A172 (cell line): ENCODE measurements at places on chromosomes 7 and 10. TPM values are rescaled to one million over a fixed set of nuclear protein-coding genes. Genes with fewer than 3 reads are reported as not detected.

DNA sequence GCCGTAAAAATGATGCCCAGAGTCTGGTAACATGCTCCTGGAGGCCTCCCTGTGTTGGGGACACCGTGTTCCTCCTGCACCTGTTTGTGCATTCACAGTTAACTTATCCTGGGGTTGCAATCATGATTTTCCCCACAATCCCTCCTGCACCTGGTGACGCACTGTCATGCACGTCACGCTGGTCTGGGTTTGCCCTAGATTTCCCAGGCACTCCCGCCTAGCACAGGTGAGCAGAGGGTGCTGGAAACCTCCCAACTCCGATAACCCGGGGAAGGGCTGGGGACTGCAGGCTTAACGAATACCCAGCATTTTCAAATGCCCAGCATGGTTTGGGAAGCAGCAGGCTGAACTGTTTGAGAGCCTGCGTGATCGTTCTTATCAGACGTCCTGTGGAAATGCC lies 427.1 kb downstream of the TCERG1L start:
- no peak for DNase-seq

TMEM213 gene
- not detected in 2 replicates for total RNA-seq

DNA sequence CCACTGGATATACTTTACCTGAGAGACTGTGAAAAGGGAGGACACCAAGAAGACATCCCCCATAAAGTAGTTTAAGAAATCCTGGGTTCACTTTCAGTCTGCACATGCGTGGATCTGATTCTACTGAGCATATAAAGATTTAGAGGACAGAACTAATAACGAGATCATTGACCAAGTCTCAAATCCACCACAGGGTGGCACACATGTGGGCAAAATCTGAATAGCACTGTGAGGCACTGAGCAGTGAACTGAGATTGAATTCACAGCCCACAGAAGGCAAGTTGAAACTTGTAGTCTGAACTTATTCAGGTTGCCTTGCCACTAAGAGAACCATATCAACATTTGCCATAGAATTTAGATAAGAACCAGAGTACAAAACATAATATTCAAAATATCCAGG lies 818.6 kb downstream of the GRID1 start:
- peak; percentile 66 for DNase-seq

AASS gene
- total RNA-seq, result 18.9 and 22.0 TPM in 2 replicates
